ENCODE measurements at places on chromosomes 12 and 14. TPM values are rescaled to one million over a fixed set of nuclear protein-coding genes. Genes with fewer than 3 reads are reported as not detected.

Gene SLC38A2
- polyA plus RNA-seq: 162 TPM

Gene FAIM2
- 0.29 TPM for polyA plus RNA-seq

Gene RHEBL1
- polyA plus RNA-seq: 2.4 TPM

Gene BATF
- 1.3 TPM for polyA plus RNA-seq

Gene KERA
- 0.18 TPM for polyA plus RNA-seq

Gene FAM90A1
- 3.2 TPM for polyA plus RNA-seq
